Stimulated activated CD8-positive, alpha-beta memory T cell treated with anti-CD3 and anti-CD28 coated beads, Interleukin-7, amount 100 ng/mL, for 1 hour (primary cell): ENCODE measurements at places on chromosomes 3 and 15.

DNA sequence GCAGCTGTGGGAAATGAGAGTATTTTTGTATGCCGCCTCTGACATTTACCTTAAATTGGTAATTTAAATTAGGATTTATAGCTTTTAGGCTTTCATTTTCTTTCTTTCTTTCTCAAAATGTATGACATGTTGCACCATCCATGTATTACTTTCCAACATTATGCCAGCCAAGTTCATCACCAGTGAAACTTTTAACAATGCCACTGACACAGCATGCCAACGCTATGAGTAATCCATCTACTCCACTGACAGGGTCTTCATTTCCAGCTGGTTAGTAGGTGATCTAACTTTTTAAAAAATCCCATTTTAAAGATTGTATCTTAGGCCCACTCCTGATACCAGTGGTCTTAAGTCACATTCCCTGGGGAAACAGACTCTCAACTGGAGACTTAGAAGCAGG lies 21.8 kb upstream of the CLDN16 start:
- no peak for DNase-seq

DNA sequence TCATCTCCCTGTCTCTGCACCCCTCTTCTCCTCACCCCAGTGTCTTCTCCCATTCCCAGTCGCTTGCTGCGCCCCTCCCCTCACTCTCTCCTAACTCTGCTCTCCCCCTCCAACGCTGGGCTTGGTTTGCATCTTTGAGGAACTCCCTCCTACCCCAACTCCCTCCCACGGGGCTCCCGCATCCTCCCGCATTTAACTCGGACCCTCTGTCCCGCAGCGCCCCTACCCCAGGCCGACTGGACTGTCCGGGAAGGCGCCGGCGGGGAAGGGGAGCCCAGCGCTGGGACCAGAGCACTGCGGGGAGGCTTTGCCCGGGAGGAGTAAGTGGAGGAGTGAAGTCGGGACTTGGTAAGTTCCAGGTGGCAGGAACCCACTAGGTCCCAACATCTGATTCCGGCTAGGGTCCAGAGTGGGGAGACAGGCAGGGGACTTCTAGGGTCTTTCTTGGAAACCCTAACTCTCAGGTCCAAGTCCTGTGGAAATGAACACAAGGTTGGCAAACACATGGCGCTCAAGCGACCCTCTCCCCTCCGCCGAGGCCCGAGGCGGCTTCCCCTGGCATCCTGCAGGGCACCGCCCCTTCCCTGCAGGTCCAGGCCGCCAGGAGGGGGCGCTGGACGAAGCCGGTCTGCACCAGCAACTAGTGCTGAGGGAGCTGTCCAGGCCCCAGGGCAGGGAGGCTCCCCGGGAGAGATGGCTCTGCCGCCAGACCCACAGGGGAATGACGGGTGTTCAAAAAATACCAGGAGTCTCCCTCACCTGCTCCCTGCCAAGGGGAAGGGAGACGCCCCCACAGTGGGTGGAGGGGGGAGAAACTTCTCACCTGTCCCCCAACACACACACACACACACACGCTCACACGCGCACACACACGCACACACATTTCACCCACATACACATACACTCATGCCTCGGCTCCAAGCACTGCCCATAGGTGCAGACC lies 53.2 kb downstream of the LHFPL4 start:
- DNase-seq: peak; percentile 6

GRCh38 chr3:155080692-155081091 lies 573 bp downstream of the MME start:
- no peak for DNase-seq

DNA sequence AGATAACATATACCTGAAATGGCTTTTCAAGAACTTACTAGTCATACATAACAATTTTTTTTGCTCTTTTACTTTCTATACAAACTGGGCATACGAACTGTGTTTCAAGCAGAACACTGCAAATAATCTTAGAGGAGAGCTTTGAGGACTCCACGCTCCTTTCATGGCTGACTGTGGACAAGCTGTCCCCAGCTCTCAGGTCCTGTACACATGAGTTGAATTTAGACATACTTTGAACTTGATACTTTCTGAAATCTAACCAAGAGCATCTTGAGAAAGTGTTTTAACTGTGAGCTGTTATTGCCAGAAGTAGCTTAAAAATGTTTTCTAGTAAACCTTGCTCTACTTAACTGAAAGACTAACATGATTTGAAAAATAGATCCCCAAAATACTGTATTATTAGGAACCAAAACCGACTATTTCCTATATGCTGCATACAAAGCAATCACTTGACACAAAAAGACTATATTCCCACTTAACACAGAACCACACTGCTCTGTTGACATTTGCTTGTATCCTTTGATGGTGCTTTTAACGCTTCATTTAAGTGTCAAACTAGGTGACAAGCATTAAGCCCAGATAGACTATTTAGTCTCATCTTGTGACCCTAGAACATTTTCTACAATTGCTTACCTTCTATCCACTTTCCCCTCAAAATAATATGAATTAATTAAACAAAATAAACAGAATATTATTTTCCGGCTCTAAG lies 755.8 kb downstream of the ROBO1 start:
- DNase-seq: no peak

DNA sequence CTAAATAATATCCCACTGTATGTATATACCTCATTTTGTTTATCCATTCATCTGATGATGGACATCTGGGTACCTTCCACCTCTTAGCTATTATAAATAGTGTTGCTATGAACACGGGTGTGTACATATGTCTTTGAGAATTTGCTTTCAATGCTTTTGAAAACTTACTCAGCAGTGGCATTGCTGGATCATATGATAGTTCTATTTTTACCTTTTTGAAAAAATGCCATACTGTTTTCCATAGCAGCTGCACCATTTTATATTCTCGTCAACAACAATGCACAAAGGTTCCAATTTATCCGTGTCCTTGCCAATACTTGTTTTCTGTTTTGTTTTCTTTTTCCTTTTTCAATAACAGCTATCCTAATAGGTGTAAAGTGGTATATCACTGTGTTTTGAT lies 77.1 kb downstream of the PEAK1 start:
- no peak for DNase-seq

DNA sequence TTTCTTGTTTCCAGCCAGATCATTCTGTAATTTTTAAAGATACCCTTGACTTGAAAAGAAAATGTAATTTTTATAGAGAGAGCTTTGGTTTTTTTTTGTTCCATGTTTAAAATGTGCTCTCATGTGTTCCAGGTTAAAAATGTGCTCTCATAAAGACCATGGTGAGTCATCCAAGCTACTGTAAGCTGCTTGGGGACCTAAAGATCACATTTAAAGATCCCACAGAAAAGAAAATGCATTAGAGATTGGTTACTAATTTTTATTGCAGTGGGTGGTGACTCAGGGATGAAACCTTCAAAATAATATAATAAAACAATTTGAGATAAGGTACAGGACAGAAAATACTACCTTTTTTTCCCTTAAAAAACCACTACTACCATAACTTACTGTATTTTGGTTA lies 11.0 kb downstream of the TCF12 start:
- DNase-seq: no peak

- DNase-seq: no peak
Observed at GRCh38 chr3:179016979-179017670, 54.5 kb downstream of the ZMAT3 start.

DNA sequence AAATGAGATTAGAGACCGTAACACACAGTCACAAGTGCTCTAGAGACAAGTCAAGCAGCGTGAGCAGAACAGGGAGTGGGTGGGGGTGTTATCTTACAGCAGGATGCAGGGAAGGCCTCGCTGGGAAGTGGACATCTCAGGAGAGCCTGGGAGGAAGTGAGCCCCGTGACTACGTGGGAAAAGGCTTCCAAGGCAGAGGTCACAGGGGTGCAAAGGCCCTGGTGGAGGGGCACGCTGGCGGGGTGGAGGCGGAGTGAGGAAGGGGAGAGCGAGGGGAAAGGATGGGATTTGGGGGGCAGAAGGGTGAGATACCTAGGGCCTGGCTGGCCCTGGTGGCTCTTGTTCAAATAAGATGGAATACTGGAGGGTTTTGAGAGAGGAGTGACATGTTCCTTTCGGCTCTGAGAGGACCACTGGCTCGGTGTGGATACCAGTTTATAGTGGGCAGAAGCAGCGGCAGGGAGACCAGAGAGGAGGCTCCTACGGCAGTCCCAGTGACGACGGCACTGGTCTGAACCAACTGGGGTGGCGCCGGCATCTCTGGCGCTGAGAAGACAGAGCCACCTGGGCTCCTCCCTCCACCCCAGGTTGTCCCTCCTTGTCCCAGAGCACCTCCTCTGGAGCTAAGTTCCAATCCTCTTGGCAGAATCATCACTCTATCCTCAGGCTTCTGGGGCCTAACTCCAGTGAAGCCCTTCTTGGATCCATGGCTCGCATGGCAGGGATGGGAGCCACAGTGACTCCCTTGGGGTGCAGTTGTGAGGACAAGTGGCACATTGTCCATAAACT lies 266.2 kb upstream of the LYSMD4 start:
- DNase-seq: no peak

- no peak for DNase-seq
Observed at GRCh38 chr15:49082960-49083359, 36.7 kb upstream of the SECISBP2L start.

- no peak for DNase-seq
Observed at GRCh38 chr3:129890125-129890524, 3.4 kb downstream of the TMCC1 start.

- no peak for DNase-seq
Observed at GRCh38 chr3:156425651-156426050, 129.3 kb downstream of the SSR3 start.

DNA sequence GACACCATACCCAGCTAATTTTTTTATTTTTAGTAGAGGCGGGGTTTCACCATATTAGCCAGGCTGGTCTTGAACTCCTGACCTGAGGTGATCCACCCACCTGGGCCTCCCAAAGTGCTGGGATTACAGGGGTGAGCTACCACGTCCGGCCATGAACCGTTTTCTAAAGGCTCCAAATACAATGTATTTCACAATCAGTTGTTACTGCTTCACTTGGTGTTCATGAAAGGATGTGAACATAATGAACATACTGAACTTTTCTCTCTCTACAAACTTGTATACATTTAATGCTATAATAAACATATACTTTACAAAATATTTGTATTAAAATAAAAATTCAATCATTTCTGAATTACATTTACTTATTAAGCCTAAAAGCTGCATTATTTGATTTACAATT lies 28.9 kb downstream of the TBL1XR1 start:
- DNase-seq: no peak

DNA sequence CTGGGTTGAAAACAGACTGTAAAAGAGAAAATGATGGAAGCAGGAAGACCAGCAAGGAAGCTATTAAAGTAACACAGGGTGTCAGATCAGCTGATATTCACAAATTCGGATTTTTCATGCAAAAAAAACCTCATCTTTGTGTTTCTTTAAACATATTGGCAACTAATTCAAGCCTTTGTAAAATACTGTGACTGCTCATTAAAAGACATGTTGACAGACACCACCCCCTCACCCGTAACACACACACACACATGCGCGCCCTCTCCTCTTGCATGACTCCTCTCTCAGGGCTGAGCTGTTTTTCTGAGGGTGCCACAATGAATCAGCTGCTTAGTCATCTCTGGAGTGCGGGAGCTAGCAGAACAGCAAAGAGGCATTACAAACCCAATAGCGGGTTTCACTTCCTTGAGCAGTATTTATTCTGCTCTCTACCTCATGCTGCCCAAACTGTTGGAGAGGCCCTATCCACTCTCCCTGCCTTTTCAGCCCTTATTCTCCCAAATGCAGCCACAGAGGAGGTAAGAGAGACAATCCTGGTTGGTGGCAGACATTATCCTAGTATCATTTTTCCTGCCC lies 35.8 kb upstream of the CCDC80 start:
- DNase-seq: peak; percentile 49

GRCh38 chr15:60762638-60763037 lies 283.7 kb upstream of the ICE2 start:
- no peak for DNase-seq

DNA sequence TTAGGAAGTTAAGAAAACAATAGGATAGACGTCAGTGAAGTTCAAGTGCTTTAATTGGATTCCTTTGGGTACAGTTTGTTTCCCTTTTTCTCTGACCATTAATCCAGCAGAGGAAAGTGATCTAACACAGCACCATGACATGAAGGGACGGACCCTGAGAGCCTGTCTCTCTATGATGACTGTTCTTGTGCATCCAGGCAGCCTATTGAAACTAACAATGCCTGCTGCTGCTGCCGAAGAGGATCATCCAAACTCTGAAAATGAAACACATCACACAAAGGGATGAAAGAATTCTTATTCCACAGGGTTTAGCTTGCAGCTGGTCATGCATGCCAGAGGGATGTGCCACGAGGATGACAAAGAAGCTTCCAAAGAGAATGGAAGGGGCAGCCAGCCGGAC lies 75.5 kb downstream of the ZBTB20 start:
- no peak for DNase-seq

GRCh38 chr3:181292984-181293383 lies 303.4 kb upstream of the DNAJC19 start:
- DNase-seq: no peak

GRCh38 chr3:136250903-136251460 lies 842 bp downstream of the PCCB start:
- DNase-seq: no peak

DNA sequence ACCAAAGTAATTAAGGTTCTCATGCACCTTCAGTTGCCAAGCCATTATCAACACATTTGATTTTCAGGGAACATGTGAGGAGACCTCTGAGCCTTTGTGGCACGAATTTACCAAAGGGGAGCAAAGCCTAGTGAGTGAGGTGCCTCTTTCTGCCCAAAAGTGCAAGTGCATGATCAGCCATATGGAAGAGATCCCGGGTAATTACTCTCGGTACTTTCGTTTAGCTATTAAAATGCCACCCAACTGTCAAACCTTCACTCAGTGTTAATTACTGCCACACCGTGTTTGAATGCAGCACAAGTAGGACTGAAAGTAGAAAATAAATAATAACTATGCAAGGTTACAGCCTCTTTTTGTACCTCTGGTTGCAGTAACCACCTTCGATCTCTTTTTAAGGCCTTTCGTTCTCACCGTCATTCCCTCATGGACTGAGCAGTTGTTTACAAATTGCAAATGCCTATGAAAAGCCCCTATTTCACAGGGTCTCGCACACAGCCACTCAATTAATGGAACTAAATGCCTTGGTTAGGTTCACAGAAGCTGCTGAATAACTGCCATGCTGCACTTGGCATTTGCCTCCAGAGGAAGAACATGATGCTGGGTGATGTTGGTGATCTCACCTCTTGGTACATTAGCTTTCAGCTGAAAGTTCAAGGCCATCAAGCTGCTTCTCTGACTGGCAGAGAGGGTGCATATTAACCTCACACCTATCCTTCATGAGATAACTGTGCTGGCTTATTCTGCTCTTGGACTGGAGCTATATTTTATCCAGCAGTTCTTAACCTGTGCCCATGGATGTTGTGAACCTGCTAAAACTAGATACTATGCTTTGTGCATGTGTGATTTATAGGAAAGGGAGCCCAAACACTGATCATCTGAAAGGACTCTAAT lies 69.9 kb downstream of the TNIK start:
- DNase-seq: no peak

GRCh38 chr3:161510510-161511260 lies 14.1 kb downstream of the OTOL1 start:
- DNase-seq: no peak
